Kidney (tissue), 22 donors: ENCODE measurements at places on chromosomes 2 and 18. TPM values are rescaled to one million over a fixed set of nuclear protein-coding genes. Genes with fewer than 3 reads are reported as not detected.

DNA sequence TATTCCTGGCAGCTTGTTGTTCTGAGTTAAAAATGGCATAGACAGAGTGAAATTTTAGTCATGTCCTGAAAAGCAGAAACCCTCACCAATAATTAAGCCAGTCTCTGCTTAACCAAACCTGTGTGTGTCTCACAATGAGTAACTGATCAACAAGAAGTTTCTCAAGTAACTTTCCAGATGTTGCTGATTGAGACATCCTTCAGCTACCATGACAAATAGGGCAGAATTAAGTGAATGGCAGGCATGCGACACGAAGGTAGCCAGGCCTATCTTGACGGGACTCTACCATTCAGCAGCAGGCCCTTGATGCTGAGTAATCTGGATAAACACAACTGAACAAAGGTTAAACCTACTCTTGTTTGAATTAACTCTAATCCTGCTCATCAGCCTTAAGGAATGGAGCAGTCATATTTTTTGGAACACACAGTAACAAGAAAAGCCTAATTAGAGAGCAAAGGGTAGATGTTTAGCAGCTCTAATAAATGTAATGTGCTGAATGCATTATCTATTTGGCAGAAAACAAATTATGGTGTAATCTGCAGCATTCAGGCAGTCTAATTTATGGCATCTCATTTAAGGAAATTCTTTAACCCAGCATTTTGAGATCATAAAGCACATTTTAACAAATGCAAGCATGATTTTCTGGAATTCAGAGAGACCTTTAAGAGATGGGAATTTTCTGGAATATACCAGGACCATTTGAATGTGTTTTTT is 159.5 kb upstream of the EPHA4 start:
- no peak for DNase-seq

GRCh38 chr2:58293056-58293455 is 51.9 kb upstream of the FANCL start:
- no peak for DNase-seq

- DNase-seq: no peak
These were observed 1210.4 kb upstream of the ACVR2A start for GRCh38 chr2:146634230-146635097.

GRCh38 chr2:199810422-199811171 is 40.4 kb downstream of the FTCDNL1 start:
- DNase-seq: no peak

DNA sequence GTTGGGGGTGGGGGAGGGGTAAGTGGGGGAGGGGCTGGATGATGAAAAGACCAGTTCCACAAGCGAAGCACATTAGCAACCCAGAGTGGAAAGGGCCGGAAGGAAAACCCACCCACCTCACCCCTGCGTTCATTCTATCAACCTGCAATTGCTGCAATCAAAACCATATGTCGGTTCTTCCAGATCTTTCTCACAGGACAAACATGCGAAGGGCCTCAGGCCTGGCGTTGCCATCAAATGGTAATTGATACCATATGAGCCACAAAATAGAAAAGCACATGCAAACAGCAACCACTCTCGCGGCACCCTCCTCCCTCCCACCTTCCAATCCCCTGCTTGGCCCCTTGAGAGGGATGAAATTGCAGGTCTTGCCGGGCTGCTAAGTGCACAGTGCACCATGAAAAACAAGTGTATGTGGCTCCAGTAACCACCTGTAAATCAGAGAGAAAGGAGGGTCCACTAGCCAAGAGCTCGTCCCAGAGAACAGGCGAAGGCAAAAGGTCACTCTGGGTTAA is 287.5 kb downstream of the TCF4 start:
- peak; percentile 69 for DNase-seq

DNA sequence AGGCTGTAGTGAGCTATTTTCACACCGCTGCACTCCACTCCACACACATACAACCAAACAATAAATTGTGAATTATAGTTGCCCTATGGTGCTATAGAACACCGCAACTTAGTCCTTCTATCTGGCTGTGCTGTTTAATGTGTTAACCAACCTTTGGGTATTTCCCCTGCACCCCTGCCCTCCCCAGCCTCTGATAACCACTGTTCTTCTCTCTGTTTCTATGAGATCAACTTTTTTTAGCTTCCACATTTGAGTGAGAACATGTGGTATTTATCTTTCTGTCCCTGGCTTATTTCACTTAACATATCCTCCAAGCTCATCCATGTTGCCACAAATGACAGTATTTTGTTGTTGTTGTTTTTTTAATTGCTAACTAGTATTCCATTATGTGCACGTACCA is 32.5 kb downstream of the TET3 start:
- no peak for DNase-seq

GRCh38 chr2:239566162-239566994 is 165.6 kb upstream of the HDAC4 start:
- no peak for DNase-seq

GRCh38 chr2:45886171-45886663 is 234.7 kb downstream of the PRKCE start:
- peak; percentile 32 for DNase-seq

- no peak for DNase-seq
These were observed 36.6 kb upstream of the BOD1L2 start for GRCh38 chr18:57110290-57110689.

DNA sequence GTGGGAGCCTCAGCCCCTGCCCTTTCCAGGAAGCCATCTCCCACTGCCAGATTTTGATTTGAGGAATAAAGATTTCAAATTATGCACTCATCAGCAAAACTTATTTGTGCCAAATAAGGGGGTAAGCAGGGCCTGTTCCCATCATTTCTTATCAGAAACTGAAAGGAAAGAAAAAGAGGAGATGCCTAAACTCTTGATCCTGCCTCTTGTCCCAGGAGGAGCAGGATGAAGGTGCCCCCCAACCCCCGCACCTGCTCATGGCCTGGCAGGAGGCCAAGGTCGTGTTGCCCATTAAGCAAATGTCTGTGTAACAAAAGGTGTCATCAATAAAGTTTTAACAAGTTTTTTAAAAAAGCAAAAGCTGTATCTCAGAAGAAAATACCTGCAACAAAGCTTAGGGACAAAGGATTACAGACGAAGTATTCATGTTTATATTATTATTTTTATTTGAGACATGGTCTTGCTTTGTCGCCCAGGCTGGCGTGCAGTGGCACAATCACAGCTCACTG is 80.0 kb downstream of the INPP5D start:
- no peak for DNase-seq

DNA sequence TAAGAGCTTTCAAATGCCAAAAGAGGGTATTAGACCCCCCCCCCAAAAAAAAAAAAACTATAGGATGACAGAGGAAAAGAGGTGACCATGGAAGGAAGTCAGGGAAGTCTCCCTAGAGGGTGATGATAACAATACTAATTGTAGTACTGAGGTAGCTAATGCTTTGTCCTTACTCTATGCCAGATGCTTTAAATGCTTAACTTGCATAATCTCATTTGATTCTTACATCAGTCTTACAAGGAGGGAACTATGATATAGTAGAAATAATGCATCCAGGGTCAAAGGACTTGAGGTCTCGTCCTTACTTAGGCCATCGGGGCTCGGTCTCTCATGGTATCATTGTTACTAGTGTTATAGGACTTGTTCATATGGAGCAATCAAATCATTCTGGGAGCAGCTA is 9.1 kb downstream of the IDH1 start:
- no peak for DNase-seq

DNA sequence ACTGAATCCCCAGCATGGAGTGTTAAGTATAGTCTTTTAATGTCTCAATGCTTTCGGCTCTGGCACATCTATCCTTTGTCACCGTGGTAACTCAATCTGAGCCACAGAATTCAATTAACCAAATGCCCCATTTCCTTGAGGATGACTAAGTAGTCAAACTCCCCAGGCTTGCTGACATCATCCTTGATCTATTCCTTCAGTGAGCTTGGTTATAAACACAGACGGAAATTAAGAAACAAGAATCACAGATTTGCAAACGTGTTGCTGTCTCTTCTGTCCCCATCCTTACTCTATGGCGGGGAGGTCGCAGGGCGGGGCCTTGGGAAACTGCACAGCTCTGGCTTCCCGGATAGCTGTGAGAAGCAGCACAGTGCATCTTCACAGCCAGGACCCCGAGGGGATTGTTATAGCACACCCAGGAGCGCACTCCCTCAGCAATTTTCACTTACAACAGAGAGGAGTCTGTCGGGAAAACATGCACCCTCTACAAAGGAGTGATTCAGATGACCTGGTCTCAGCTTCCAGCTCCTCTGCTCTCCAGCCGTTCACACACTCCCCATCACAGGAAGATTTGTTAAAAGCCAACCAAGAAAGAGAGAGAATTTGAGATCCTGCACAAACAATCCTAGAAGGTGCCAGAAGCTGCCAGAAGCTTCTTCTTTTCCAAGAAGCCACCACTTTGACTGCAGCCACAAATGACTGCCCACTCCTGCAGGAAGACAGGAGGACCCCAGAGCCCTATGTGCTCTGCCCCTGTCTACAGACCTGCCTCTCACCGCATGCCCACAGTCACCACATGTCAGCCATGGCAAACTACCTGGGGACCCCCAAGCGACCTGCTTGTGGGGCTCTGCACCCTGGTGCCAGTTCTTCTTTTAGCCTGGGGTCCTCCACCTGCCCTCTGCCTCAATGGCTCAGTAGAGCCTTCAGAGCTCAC is 44.9 kb upstream of the YWHAQ start:
- no peak for DNase-seq

The SLC19A3 gene
- 8.3 TPM for polyA plus RNA-seq

The HS6ST1 gene
- 49.6 TPM for polyA plus RNA-seq

The CNDP1 gene
- polyA plus RNA-seq: 2.9 TPM

The BCS1L gene
- polyA plus RNA-seq: 40.7 TPM

The GALR1 gene
- not detected for polyA plus RNA-seq

The CRYBA2 gene
- polyA plus RNA-seq: not detected

The PTPRN gene
- polyA plus RNA-seq: not detected

The C1GALT1C1L gene
- 3.5 TPM for polyA plus RNA-seq

The EVX2 gene
- not detected for polyA plus RNA-seq

The GREB1 gene
- polyA plus RNA-seq: 1.8 TPM

The CYP27A1 gene
- 43.3 TPM for polyA plus RNA-seq
